Omental fat pad (tissue), 4 donors: ENCODE measurements at places on chromosomes 7 and 10. TPM values are rescaled to one million over a fixed set of nuclear protein-coding genes. Genes with fewer than 3 reads are reported as not detected.

The SLC13A1 gene
- not detected for total RNA-seq

The MOGAT3 gene
- total RNA-seq, result not detected

The ANXA8 gene
- 1.3 TPM for total RNA-seq

The ARHGEF35 gene
- total RNA-seq, result 6.7 TPM

The CASD1 gene
- total RNA-seq, result 19.1 TPM

The ABCB1 gene
- 21.1 TPM for total RNA-seq

The ITIH5 gene
- 263 TPM for total RNA-seq

The BTBD16 gene
- not detected for total RNA-seq

The PYROXD2 gene
- 8.5 TPM for total RNA-seq

The LIPF gene
- total RNA-seq, result not detected

The FAM13C gene
- 2.2 TPM for total RNA-seq

The CC2D2B gene
- total RNA-seq, result 2.7 TPM

The UNC5B gene
- 3.5 TPM for total RNA-seq

The ADCYAP1R1 gene
- total RNA-seq, result 3.3 TPM

The CNTNAP2 gene
- total RNA-seq, result 1.1 TPM

The DNAJC12 gene
- 1.3 TPM for total RNA-seq

The ZNF33B gene
- total RNA-seq, result 9.0 TPM

The SPRN gene
- total RNA-seq, result not detected
